ELR (cell line): ENCODE measurements at places on chromosomes 6 and 20.
A peak's percentile ranks its signal among the peaks of the same experiment; 100 is the strongest.

DNA sequence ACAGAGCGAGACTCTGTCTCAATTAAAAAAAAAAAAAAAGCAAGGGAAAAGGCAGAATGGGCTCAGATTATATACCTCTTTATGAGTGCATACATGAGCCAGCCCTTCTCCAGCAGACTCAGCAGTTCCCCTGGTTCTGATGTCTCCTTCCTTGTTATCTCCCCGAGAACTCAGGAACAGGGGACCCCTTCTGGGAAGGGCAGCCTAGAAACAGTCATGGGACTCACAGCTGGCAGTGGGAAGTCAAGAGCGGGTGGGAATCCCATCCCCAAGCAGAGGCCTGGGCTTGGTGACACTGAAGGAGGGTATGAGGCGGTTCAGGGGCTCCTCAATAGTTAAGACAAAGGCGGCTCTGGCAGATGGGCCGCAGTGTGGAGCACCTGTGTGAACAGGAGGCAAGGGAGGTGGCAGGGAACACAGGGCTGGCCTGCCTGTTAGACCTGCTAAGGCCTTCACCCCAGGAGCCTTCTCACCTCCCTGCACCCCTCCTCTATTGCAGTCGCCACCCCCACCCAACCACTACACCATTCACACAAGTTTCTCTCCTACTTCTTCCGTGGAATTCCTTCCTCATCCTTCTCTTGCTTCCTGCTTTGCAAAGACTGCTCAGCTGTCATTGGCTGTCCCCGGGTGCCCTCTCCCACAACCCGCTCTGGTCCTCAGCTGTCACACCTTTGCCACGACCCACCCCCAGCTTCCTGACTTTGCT lies 29.7 kb upstream of the MDFI start:
- DNase-seq = no peak

- DNase-seq = no peak
These were observed 96.2 kb downstream of the VIP start for GRCh38 chr6:152846825-152847224.

DNA sequence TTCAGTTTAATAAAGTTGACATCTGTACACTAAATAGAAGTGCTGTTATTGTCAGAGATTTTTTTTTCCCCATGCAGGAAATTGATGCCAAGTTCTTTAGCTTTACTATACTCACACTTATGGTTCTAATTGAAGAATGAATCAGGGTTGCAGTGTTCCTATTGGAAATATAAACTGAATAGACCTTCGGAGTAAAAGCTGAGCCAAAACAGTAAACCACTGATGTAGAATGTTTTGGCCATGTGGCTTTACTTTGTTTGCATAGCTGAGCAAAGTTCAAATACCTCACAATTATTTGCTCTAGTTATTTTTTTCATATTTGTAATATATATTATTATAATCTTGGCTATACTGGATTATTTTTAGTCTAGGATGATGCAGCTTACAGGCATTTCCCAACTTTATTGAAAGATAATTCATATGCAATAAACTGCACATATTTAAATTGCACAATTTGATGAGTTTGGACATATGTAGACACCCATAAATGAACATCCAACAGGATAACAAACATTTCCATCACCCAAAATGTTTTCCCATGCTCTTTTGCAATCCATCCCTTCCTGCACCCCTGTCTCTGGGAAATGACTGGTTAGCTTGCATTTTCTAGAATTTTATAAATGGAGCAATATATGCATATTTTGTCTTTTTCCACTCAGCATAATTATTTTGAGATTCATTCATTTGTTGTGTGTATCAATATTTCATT lies 105.8 kb upstream of the NOX3 start:
- DNase-seq = no peak

DNA sequence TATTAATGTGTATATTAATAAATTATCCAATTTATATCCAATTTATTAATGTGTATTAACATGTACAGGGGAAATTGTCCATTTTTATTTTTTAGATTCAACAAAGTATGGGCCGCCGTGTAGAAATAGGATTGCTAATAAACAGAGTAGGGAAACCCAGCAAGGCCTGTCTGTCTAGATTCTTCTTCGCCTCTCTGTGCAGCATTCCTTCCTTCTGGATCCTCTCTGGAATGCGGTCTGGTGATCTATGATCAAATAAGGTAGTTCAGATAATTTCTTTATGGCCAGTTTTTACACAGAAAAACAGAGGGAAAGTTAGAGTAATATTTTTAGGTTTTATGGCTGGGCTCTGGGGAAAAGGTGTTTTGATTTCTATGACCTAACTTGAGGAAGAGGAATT lies 19.9 kb upstream of the HFE start:
- DNase-seq = no peak

- no peak for DNase-seq
These were observed 266.4 kb upstream of the PRDM1 start for GRCh38 chr6:105819745-105820144.

GRCh38 chr6:81130969-81131368 lies 621.5 kb downstream of the TENT5A start:
- DNase-seq = no peak

- no peak for DNase-seq
These were observed 139.9 kb upstream of the PMEPA1 start for GRCh38 chr20:57849521-57850215.

DNA sequence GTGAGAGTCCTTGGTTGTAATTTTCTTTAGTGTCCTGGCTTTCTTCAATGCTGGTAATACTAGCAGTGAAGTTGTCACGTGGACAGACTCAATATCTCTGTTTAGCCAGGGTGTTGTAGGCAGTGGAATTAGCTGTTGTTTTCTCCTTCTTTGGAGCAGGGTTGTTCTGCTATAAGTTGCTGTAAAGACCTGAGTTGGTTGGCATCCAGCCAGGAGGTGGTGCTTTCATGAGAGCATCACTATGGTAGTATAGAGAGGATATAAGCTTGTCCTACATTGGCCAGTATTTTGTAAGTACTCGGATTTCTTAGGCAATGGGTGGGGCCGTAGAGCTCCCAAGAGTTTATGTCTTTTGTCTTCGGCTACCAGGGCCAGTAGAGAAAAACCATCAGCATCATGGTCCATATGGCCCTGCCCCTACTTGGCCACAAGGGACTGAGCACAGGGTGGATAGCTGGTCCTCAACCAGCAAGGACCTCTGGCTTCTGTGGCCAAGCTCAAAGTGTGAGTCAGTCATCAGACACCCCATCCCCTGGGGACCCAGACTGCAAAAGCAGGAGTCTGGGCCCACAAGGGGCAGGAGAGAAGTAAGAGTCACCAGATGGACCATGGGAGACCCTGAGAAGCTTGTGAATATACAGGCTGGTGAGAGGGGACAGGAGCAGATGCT lies 127.9 kb upstream of the NXT1 start:
- no peak for DNase-seq

DNA sequence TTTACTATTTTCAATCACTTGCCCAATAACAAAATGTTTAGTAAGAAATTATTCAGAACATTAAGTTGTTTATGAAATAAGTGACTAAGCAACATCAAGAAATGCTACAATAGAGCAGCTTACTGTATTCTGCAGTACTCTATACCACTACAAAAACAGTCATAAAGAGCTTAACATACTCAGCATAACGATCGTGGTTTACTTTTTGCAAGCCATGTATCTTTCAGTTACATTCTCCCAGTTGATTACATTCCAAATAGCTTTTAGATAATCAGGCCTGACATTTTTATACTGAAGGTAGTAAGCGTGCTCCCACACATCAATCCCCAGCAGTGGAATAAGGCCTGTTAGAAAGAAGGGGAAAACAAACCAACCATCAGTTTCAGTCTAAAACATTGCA lies 10.7 kb downstream of the SOD2 start:
- peak; percentile 21 for DNase-seq

- no peak for DNase-seq
These were observed 43.2 kb downstream of the COL21A1 start for GRCh38 chr6:56204134-56204533.

DNA sequence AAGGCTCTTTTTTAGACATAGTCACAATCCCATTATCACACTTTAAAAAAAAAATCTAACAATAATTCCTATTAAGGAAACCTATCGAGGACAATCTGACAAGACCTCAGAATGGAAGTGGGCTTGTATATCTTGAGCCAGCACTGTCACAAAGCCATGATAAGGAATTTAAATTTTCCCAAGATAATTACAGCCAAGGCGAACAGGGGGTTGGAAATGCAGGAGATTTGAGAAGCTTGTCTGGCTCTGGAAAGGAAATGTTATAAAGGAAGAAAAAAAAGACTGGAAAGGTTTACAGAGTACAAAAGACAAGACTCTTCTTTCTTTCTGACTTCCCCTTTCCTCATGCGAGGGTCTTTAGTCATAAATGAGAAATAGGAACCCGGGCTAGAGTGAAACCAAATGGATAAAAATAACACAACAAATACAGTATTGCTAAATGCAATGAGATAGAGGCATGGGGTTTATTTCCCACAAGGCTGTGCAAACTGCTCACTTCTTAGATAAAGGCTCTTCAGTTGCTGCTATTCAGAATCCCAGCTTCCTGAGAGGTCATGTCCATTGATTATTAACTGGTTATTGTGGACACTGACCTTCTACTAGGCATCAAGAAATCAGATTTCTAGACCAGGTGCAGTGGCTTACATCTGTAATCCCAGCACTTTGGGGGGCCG lies 13.4 kb upstream of the GHRH start:
- DNase-seq = no peak

DNA sequence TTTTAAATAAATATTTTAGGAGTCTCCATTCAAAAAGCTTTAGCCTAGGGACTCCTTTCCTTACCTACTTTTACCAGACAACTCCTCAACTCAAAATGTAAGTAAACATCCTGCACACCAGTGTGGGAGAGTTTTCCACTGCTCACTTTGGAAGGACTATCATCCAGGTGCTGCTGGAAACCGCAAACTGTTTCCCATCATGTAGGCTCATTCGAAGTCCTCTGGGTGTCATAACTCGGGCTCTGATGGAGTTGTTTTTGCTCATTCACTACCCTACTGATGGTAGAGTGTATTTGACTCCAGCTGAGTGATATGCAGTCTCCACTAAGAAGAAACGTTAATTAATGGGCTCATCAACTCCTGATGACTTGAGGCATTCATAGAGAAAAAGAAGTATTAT lies 136.5 kb upstream of the AKAP12 start:
- no peak for DNase-seq

GRCh38 chr20:50446351-50447101 lies 63.7 kb upstream of the PTPN1 start:
- DNase-seq = no peak

DNA sequence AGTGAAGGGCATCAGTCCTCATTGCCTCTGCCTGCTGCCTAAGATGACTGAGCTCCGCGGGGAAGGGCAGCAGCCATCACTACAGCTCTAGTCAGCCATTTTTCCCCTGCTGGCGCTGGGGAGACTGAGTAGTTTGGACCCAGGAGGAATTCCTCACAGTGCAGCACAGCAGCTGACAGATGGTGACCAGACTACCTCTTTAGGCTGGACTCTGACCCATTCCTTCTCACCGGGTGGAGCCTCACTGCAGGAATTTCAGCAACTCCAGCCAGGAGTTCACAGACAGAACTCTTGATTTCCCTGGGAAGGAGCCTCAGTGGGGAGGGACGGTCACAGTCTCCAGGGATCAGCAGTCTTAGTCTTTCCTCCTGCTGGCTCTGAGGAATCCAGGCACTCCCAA lies 492.0 kb upstream of the MMS22L start:
- DNase-seq = no peak

DNA sequence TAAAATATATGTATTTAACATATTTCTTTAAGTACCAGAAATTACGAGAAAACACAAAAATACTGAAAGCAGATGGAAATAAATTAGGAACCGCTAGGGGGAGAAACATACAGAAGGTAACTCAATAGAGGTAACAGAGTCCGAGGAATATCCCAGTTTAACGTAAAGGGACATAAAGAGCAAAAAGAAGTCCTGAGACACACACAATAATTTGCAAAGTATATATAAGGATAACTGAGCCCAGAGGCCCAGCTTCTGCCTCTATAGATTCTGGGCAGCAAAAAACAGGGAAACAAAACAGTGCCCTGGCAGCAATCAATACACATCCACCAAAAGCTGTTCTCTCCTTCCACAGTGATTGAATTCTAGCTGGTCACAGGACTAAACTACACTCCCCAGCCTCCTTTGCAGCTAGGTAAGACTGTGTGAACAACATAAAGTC lies 15.1 kb downstream of the TBC1D32 start:
- peak; percentile 62 for DNase-seq

DNA sequence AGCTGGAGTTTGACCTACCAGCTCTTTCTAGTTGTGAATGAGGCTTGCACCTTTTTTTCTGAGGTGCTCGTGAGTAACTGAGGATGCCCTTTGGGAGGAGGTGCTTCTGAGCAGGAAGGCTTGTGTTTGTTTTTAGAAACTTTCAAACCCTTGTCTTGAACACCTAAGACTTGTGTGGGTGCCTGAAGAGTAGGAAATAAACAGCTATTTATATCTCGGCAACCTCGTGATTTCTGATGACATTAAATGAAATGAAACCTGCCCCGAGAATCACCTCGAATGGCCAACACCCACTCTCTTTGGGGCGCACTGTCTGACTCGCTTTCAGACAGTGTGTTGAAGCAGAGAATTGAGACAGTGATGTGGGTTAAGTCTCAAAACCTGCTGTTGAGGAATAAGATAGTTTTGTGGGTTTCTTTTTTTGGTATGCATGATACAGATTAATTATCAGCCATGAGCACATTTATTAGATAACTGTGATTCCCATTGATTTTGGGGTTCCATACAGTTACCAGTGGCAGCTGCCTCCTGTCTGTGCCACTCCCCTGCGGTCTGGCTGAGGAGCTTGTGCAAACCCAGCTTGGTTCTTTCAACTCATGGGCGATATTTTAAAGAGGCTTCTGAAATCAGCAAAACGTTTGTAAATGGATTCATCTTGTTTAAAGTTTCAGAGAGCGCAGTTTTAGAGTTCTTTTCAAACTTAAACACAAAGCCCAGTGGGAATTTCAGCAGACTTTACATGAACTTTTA lies 8.4 kb downstream of the IRF4 start:
- DNase-seq = no peak

DNA sequence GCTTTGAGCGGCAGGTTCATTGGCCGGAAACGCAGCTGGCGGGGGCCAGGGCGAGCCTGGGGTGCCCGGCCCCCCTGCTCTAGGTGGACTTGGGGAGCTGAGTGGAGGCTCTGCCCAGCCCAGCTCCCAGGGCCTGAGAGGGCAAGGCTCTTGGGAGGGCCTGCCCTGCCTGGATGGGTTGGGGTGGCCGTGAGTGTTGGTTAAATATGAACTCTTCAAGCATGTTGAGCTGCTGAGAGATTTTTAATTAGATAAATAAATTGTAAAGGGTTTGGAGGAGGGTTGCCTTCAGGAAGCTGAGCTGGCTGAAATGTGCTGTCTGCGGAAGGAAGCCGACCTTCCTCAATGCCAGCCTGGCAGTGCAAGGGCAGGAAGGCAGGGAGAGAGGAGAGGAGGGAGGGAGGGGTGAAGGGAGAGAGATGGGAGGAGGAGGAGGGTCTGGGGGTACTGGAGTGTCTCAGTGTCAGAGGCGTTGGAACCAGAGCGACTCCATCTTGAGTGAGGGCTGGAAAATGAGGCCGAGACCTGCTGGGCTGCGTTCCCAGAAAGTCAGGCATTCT lies 39.4 kb upstream of the PMEPA1 start:
- DNase-seq = no peak
